ENCODE measurements at places on chromosomes 5 and 9.

DNA sequence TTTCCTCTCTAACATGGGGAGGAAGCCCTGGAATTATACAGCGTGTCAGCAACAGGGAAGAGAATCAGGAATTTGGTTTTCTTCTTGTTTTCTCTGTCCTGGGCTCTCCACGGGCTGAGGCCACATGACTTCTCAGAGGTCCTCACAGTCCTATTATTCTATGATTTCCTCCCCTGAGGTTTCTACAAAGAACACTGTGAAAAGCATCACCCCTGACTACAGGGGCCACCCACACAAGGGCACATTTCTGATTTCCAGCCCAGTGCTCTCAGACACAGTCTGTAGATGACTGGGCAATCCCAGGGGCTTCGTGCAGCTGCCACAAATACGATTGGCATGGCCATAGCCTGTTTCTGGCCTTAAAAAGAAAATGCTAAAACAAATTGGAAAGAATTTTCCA is 284.9 kb downstream of the CEMIP2 start:
- no peak for DNase-seq

DNA sequence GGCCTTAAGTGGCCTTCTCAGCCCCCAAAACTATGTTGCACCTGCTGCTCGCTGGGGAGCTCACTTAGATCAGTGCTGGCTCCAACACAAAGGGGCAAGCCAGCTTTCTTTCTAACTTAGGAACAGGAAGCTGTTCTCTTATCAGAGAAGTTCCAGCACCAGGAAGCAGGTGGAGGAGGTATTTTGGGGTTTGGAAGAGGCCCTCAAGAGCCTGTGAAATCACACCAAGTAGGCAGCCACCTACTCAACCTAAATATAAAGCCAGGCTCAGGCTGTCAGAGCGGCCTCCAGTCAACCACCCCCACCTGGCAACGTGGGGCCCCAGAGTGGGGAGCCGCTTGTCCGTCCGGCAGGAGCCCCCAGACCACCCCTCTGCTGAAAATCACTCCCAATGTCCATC is 152.8 kb downstream of the OLFM1 start:
- no peak for DNase-seq

DNA sequence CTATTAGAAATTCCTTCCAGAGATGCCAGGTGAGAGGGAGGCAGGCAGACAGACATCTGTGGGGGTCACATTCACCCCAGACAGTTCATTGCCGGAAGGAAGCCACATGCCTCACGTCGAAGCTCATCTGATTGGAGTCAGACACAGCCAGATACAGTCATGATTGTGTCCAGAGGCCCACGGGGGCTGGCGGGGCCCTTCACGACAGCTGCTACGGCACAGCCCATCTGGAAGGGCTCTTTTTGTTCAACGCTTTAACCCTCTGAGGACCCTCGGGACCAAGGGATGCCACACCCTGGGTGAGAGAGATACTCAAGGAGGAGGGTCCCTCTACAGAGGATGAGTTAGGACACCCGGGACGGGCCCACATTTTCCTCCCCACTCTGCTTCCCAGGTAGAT is 31.9 kb upstream of the GABRP start:
- peak; percentile 68 for DNase-seq

- DNase-seq: no peak
Observed at GRCh38 chr5:35098214-35098613, 50.5 kb upstream of the AGXT2 start.

DNA sequence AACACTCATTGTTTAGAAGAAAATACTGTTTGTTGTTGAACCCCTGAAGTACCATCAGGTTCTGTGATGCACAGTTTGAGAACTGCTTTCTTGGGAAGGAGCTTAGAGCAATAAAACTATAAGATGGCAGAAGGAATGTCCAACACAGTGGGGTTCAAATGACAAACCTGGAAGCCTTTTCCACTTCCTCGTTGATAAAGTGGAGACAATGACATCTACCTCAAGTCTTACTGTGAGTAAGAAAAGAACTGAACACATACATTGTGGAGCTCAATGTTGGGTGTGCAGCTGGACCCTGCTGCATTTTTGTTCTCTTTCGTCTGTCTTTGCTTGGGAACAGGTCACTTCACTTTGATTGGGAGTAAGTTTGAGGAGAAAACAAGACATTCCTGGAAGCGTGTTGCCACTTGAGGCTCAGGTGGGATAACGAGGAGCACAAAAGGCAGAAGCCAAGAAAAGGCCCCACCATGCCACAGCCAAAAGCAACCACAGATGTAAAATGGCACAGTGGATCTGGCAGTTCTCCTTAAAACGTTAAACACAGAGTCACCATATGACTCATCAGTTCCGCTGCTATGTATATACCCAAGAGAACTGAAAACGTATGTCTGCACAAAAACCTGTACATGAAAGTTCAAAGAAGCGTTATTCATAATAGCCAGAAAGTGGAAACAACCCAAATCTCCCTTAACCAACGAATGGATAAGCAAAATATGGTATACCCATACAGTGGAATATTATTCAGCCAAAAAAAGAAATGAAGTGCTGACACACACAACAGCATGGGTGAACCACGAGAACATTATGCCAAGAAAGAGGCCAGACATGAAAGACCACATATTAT is 42.9 kb upstream of the SUB1 start:
- DNase-seq: no peak

DNA sequence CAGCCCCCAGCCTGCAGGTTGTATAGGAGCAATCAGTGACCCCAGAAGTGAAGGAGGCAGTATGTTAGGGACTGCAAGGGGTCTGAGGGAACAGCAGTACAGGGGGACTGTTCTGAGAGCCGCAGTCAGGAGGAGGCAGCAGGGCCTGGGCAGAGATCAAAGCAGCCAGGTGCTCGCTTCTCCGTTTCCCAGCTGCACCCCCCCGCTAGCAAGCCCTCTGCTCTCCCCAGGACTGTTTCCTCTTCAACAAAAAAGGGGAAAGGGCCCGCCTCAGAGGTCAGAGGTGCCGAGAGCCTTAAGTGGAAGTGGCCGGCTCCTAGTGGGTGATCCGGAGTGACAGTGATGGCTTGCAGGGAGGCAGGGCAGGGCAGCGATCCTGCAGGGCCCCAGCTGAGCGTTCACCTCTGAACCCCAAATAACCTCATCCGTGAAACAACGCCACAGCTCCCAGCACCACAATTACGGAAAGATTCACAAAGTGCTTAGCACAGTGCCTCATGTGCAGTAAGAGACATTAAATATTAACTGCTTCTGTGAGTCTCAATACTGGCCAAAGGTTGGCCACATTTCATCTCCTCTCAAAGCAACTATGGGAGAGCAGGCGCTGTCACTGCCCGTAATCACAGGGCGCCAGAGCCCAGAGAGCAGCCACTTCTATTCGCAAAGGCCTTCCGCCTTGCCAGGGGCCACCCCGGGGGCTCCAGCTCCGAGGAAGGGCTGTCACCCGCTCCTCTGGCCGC is 8.0 kb downstream of the CLPTM1L start:
- DNase-seq: no peak

GRCh38 chr5:21642312-21642711 is 1210.8 kb downstream of the CDH12 start:
- no peak for DNase-seq

DNA sequence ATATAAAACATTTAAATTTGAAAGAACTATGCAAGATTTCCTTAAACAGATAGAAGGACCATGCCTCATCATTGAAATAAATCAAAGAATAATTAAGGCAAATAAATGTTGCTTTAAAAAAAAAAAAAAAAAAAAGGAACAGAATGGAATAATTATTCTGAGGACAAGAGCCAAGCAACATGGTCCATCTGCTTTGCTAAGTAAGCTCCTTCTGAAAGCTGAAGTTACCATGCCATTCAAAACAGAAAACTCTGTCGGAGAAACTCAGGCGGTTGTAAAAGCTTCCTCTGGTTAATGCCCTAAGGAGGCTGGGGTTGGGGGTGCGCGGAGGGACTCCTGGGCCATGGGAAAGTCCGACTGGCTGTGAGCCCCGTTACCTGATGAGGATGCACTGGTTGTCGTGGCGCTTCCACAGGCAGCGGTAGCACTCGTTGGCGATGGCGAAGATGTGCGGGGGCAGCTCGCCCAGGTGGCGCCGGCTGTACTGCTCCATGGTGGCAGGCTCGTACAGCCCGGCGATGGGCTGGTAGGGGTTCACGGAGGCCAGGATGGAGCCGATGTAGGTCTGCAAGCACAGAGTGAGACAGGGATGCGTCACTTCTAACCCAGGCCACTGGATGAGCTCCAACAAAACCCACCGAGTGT is 141.7 kb downstream of the MYO10 start:
- no peak for DNase-seq

- DNase-seq: no peak
Observed at GRCh38 chr5:73617510-73618279, 8.3 kb upstream of the ARHGEF28 start.

GRCh38 chr9:72012646-72013045 is 47.8 kb downstream of the C9orf57 start:
- no peak for DNase-seq

DNA sequence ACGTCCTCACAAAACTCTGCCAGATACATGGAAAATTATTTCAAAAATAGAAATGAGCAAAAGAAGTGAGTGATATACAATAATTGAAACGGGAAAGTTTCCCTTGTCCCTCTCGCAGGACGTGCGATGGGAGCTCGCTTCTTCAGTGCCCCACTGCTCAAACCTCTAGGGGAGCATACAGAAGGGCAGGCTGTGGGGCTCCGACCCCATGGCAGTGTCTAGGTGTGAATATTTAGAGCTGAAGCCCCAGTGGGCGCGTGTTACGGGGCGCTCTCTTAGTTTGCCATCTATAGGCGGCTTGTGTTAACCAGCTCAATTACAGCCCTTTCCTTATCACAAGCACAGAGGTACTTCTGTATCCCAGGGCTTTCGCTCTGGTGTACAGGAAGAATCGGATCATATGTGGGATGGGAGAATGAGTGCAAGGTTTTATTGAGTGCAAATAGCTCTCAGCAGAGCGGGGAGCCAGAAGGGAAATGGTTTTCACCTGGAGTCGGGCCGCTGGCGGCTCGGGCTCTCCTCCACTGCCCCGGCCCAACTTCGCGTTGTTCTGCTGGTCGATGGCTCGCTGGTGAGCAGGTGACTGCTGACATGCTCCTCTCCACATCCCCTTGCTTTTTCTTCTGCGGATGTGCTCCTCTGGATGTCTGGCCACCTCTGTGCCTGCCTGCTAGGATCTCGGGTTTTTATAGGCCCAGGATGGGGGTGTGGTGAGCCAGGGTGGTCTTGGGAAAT is 334.0 kb upstream of the PTPRD start:
- no peak for DNase-seq

- no peak for DNase-seq
Observed at GRCh38 chr5:3858524-3858923, 262.9 kb downstream of the IRX1 start.

DNA sequence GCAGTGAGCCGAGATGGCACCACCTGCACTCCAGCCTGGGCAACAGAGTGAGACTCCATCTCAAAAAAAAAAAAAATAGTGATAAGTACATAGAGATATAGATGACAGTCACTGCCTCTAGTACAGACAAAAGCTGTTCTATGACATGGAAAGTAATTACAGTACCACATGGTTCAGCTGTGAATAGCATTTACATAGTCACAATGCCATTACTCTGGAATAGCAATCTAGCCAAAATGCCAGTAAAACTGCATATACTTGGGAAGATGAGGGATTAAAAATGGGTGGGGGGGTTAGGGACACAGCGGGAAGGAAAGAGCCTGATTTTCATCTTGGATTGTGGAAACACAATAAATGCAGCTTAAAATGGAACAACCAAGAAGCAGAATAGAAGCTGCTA is 39.4 kb upstream of the CNOT6 start:
- DNase-seq: no peak

- DNase-seq: peak; percentile 58
Observed at GRCh38 chr9:133991964-133992779, at the start of gene VAV2. TSS of gene VAV2 (minus strand) at chr9:133992324. CDS start at chr9:133992278, 46 bp downstream.

DNA sequence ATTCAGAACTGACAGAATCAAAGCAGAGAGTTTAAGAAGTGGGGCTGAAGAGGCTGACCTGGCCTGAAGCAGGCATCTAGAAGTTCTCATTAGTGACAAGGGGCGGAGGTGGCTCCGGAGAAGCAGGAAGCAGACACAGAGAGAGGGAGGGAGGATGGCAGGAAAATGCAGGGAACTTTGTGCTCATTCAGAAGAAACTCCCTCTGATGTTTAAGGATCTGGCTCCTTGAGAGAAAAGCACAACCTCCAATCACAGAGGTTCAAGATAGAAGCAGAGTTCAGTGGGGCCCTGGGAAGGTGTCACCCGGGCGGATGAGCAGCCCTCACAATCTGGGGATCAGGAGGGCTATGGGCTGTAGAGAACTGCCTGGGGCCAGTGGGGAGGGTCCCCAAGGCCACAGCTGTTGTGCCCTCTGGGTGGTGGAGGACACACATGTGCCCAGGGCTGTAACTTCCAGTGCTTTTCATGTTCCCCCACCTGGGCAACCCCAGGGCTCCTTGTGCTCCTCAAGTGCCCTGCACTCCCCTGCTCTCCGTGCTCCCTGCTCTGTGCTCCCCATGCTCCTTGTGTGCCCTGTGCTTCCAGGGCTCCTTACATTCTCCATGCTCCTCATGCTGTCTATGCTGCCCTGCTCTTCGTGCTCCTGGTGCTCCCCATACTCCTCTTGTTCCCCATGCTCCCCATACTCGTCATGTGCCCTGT is 51.4 kb downstream of the TRIP13 start:
- peak; percentile 87 for DNase-seq

DNA sequence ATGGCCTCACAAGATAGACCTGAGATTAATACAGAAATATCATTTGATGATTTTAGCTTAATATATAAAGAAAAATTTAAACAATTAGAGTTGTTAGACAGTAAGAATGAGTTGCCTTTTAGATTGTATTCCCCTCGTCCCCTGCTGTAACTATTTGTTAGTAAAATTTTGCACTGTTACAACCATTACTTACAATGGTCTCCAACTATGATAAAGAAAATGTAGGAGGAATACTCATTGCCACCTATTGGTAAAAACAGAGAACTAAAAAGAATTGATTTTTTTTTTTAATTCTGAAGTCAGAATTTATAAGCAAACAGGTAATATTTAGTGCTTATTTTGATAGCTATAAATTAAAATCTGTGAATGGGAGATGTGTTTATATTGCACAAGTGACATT is 937.6 kb downstream of the TLE4 start:
- no peak for DNase-seq

GRCh38 chr9:29208670-29209069 is 1635.4 kb upstream of the C9orf72 start:
- no peak for DNase-seq

GRCh38 chr5:17663182-17663581 is 28.9 kb downstream of the TAF11L14 start:
- peak; percentile 63 for DNase-seq

DNA sequence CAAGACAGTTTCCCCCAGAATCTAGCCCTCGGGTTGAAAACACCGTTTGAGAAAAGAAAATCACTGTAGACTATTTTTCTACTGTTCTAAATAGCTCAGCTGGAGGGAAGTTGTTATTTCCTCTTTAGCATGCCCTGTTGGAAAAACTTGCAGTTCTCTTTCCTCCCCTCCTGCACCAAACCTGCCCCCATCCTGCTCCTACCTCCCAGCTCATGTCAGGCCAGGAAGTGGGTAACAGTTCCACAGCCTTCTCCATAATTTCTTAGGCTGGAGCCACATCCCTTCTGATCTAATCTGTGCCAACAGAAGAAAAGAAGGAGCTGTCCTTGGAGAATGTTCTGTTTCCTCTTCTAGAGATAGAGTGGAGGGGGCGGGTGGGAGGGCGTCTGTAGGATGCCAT is 437.7 kb downstream of the SPOCK1 start:
- no peak for DNase-seq

- no peak for DNase-seq
Observed at GRCh38 chr9:129258823-129259301, 80.8 kb upstream of the IER5L start.

All from NCI-H2171 treated with DMSO at 0.1 percent for 48 hours (cell line).